ENCODE measurements at places on chromosomes 5 and 9.

GRCh38 chr5:103458497-103459040, 104.0 kb downstream of the NUDT12 start:
- no peak for DNase-seq

DNA sequence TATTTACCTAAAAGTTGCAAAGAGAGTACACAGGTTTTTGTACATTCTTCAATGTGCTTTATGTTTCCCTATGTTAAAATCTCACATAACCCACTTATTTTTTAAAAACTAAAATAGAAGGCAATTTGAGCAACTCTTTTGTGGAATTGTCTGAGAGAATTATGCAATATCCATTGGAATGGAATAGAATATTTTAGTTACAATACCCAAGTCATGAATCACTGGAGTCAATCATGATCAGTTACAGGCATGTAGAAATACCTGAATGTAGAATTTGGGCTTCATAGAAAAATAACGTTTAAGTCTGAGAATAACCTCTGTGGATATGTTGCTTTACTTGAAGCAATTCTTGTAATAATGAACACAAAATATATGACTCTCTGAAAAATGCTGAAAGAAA, 143.3 kb downstream of the FGF10 start:
- no peak for DNase-seq

DNA sequence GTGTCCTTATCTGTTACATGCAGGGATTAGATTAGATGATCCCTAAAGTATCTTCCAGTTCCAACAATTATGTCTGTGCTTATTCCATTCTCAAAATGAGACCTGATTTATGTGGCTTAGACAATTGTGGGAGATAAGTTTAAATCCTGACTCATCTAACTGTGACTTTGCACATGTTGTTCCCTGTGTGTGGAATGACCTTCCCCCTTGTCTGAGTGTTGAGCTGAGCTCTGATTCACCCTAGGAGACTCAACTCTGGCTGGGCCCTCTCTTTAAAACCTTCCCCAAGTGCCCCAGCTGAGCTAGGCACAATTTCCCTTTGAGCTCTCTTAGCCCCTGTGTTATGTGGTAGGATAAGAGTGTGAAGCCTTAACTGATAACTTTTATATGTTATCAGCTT, 118.9 kb upstream of the ELL2 start:
- no peak for DNase-seq

GRCh38 chr5:72191404-72191803, 84.1 kb downstream of the MAP1B start:
- DNase-seq, result no peak

GRCh38 chr5:110853267-110853666, 114.5 kb downstream of the SLC25A46 start:
- no peak for DNase-seq

GRCh38 chr9:94951324-94952135, 225.0 kb downstream of the AOPEP start:
- no peak for DNase-seq

GRCh38 chr9:97512966-97513560, 11.6 kb downstream of the TMOD1 start:
- DNase-seq, result no peak

GRCh38 chr9:18474783-18475182, 830 bp downstream of the ADAMTSL1 start:
- no peak for DNase-seq

DNA sequence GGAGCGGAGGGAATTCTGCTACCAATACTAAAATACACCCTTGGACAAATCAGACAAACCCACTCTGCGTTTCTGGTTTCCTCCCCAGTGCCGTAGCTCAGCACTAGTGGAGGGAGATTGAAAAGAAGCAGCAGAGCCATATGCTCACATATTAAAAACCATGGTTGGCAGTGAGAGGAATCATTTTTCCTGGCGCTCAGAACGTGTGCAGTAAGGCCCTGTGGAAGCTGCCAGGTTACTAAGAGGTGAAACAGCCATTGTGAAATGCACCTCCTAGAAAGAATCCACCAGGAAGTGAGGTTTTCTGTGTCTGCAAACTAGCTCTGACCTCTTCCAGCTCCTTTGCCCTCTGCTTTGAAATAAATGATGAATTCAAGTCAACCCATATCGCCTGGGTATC, 177.2 kb downstream of the ERCC6L2 start:
- no peak for DNase-seq

DNA sequence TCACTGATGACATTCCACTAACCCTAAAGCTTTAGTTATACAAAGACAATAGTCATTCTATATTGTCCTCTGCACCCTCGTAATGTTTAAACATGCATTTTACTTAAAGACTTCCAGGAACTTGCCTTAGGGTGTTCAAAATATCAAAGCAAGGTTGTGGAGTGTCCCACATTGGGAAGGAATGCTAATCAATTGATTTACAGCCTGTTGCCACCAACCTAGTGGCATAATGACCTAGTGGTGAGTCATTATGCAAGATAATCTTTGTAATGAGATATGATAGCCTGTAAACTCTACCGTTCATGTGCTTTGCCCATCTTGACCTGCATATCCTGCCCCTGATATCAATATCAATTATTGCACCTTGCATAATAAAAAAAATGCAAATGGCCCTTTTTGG, 542.9 kb downstream of the CDH9 start:
- DNase-seq, result no peak

- no peak for DNase-seq
Observed at GRCh38 chr9:19496321-19497050, 87.7 kb downstream of the ACER2 start.

GRCh38 chr9:87643778-87644570, 81.9 kb upstream of the CTSL start:
- no peak for DNase-seq

DNA sequence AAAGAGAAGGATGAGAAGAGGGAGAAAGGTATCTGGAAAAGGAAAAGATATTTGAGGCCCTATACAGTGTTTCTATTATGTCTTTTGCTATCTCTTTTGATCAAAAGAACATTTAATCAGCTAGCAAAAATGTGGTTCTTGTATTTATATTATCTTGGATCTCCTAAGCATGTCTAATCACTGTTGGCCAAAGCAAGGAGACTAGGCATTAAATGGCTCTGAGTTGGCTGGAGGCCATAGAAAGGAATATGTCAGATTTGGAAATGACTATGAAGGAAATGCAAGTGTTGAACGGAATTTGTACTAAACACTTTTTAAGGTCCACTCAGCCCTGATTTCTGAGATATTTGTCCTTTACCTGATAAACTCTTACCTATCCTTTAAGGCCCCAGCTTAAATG, 22.4 kb upstream of the THG1L start:
- DNase-seq, result no peak

DNA sequence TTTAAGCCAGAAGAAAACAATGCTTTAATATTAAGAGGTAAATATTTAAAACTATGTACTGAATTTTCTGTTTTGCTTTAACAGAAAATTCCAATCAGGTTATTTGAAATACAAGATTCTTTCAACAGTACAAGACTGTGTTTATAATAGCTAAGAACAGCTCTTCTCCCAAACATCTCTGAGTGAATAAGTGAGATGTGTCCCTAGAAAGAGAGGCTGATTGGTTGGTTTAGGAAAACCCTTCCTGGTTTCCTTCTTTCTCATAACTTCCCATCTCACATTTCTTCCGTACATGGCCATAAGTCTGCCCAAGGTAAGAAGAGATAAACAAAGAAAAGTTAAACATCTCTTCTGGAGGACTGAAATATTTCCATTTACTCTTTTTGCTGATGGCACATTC, 145.9 kb downstream of the FANCC start:
- no peak for DNase-seq

DNA sequence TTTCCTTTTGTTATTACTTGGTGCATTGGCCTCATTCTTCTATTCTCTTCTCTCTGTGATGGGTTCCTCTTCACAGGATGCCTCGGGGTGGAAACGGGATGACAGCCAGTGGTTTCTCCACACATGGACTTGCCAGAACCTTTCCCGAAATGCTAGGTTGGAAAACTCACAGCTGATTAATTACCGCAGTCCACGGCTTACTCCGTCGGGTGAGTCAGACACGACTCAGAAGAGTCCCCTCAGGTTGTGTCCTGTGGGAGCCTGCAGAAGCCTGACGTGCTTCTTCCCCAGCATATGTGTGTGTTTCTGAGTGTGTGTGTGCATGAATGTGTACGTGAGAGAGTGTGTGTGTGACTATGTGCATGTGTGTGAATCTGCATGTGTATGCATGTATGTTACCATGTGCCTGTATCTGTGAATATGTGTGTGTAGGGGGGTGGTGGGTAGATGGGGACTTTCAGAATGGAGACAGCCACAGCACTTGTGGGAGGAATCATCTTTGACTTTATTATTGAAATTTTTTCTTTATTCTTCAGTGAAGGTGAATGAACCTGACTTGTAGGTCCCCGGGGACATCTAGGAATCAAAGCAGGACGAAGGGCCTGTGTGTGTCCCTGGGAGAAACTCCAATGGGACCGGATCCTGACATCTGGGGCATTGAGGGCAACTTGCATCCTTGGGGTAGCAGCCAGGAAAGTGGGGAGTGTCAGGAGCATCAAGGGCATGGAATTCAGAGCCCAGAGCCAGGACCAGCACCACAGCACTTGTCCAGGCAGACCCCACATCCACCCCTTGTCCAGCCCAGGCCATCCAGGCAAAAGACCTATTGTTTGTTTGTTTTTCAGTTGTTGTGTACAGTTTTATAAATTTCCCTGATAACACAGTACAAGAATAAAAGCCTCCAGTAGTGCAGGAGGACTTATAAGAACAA, 21.9 kb upstream of the MED10 start:
- no peak for DNase-seq

DNA sequence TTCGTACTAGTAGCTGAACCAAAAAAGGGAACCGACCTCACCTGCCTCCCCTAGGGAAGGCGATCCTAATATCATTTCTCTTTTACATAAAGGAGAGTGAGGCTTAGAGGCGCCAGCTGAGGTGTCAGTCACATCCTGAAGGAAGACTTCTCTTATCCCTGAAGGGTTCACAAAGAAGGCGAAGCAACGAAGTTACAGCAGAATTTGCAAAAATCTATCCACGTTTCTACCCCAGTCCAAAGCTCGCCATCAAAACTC, 598 bp upstream of the KIAA1191 start:
- DNase-seq, result no peak
